Naive thymus-derived CD8-positive, alpha-beta T cell (primary cell): ENCODE measurements at places on chromosomes 7 and 10. TPM values are rescaled to one million over a fixed set of nuclear protein-coding genes. Genes with fewer than 3 reads are reported as not detected.

PLXDC2 gene
- total RNA-seq = 0.31 TPM

PDSS1 gene
- 6.0 TPM for total RNA-seq

INMT gene
- total RNA-seq = 0.77 TPM

CD36 gene
- 4.0 TPM for total RNA-seq

PRSS37 gene
- not detected for total RNA-seq

NCF1 gene
- total RNA-seq = 13.0 TPM

COL26A1 gene
- not detected for total RNA-seq

WIPF3 gene
- total RNA-seq = 0.10 TPM

DBNL gene
- 184 TPM for total RNA-seq

LFNG gene
- total RNA-seq = 151 TPM

TRIM50 gene
- total RNA-seq = not detected

BMPER gene
- total RNA-seq = not detected

HMX2 gene
- not detected for total RNA-seq

NRF1 gene
- 45.0 TPM for total RNA-seq

ABCB1 gene
- 58.7 TPM for total RNA-seq

PAPOLB gene
- total RNA-seq = not detected

CRHR2 gene
- total RNA-seq = not detected

SPDYE2B gene
- not detected for total RNA-seq

PBLD gene
- total RNA-seq = 2.2 TPM

AUTS2 gene
- total RNA-seq = 3.8 TPM

ZMYND11 gene
- total RNA-seq = 63.9 TPM

VSTM2A gene
- total RNA-seq = not detected

ZNF804B gene
- not detected for total RNA-seq

BRAF gene
- total RNA-seq = 51.6 TPM

KCNH2 gene
- 1.3 TPM for total RNA-seq

DCLRE1C gene
- 24.0 TPM for total RNA-seq

GNAT3 gene
- total RNA-seq = not detected

GIMAP1 gene
- 119 TPM for total RNA-seq
